ENCODE measurements at places on chromosomes 6 and 20.
A peak's percentile ranks its signal among the peaks of the same experiment; 100 is the strongest.

GRCh38 chr6:158907931-158908330 is 88.8 kb upstream of the EZR start:
- no peak for DNase-seq

- DNase-seq = no peak
These were observed 23.7 kb upstream of the ADGRF4 start for GRCh38 chr6:47674673-47675072.

DNA sequence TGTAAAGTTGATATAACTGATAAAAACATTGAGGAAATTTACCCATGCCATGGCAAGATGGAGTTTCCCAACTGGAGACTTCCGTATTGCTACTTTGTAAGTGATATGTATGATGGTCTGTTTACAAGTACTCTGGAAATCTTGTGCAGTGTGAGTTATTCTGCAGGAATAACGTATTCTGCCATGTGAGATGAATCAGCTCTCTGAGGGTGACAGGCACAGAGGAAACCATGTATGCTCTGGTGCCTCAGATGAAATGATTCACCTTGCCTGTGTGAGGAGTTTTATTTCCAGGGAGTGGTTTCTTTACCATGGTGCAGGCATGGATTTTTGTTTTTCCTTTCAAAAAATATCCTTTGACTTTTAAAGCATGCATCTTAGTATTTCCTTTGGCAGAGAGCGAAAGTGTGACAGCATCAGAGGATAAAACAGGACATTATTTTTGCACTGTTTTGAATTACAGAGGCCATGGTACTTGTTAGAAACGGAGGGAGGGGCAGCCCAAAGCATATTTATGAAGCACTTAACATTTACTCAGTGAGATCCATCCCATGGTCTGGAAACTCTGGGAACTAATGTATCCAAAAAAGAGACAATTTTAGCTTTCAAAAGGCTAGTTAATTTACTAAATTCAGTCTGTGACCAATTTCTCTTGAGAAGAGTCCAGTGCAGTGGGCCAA is 36.0 kb upstream of the MTRF1L start:
- no peak for DNase-seq

- DNase-seq = no peak
These were observed 19.1 kb downstream of the SLC24A3 start for GRCh38 chr20:19231359-19232035.

- DNase-seq = no peak
These were observed 3.9 kb upstream of the PRDM13 start for GRCh38 chr6:99602520-99603420.

GRCh38 chr6:2563635-2564034 is 187.1 kb downstream of the MYLK4 start:
- DNase-seq = no peak

DNA sequence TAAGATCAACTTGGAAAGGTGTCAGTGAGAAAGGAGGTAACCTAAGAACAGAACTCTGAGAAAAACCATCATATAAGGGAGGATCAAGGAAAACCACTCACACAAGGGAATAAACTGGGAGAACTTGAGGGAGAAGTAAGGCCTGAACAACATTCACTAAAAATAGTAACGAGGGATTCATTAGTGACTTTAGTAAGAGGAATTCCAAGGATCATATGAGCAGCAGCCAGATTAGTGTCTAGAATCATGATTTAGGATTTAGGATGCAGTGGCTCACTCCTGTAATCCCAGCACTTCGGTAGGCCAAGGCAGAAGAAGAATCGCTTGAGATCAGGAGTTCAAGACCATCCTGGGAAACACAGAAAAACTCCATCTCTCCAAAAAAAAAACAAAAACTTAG is 376.5 kb upstream of the MARCKS start:
- no peak for DNase-seq

GRCh38 chr6:52335576-52335975 is 26.4 kb upstream of the PAQR8 start:
- DNase-seq = no peak

DNA sequence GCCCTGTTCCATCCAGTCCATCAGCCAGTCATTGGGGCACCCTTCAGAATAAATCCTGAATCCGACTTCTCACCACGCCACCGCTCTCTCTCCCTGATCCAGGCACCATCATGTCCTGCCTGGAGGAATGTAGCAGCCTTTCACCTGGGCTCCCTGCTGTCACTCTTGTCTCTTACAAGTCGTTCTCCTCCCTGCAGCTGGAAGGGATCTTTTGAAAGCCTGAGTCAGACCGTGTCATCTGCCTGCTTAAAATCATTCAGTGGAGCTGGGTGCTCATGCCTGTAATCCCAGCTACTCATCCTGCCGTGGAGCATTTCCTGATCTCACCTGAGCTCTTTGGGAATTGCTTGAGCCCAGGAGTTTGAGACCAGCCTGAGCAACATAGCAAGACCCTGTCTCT is 19.2 kb upstream of the KCNG1 start:
- no peak for DNase-seq

DNA sequence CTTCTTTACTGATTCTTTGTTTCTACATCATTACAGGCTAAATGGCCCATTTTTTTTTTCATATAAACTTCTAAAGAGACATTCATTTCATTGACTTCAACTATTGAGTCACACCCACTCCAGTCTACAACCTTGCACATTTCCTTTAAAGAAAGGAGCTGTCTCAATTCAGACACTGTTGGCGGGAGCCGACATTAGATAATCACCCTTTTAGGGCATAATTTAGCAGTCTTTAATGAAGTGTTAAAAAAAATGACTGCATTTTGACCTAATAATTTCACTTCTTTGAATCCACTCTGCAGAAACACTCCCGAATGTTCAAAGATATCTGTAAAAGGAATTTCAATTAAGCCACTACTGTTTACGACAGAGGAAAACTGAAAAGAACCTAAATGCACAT is 1.5 kb downstream of the EPM2A start:
- DNase-seq = no peak

- no peak for DNase-seq
These were observed 86.2 kb downstream of the PROKR2 start for GRCh38 chr20:5230544-5230943.

GRCh38 chr6:44676246-44676790 is 288.8 kb downstream of the CDC5L start:
- DNase-seq = no peak

DNA sequence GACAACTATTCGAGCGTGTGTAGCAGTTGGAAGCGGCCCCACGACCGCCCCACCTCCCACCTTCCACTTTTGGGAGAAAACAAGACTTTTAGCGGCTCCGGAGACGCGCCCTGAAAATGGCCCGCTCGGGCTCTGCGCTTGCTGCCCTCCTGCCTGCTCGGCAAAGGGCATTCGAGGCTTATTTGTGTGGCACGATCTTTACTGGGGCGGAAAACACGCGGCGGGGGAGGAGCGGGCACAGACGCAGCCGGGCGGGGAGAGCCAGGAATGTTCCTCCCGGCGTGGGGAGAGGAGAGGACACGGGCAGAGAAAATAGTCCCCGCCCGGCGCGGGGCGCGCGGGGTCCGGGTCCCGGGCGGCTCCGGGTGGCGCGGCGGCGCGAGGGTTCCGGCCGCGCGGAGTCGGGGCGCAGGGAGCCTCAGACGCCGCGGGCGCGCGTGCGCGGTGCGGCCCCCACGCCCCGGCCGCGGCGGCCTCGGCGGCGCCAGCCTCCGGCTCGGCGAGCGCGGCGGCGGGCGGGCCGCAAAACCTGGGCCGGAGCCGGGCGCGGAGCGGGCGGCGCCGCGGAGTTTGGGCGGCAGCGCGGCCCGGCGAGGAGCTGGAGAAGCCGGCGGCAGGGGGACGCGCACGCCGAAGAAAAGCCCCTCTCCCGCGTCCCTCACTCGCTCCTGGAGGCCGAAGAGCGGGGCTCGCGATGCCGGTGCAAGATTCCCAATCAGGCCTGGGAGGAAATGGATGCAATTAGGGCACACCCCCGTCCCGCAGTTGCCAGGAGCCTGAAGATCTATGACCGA is 90.0 kb upstream of the ARID1B start:
- peak; percentile 97 for DNase-seq

DNA sequence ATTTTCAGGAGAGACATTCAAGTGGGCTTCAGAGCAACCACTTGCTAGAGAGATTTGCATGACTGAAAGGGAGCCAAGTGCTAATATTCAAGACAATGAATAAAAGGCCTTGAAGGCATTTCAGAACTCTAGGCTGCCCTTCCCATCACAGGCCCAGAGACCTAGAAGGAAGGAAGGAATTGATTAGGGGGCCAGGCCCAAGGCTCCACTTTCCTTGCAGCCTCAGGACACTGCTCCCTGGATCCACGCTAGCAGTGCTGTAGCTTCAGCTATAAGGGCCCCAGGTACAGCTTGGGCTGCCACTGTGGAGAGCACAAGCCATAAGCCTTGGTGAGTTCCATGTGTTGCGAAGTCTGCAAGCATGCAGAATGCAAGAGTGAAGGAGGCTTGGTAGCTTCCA is 731.9 kb upstream of the FLRT3 start:
- DNase-seq = no peak

DNA sequence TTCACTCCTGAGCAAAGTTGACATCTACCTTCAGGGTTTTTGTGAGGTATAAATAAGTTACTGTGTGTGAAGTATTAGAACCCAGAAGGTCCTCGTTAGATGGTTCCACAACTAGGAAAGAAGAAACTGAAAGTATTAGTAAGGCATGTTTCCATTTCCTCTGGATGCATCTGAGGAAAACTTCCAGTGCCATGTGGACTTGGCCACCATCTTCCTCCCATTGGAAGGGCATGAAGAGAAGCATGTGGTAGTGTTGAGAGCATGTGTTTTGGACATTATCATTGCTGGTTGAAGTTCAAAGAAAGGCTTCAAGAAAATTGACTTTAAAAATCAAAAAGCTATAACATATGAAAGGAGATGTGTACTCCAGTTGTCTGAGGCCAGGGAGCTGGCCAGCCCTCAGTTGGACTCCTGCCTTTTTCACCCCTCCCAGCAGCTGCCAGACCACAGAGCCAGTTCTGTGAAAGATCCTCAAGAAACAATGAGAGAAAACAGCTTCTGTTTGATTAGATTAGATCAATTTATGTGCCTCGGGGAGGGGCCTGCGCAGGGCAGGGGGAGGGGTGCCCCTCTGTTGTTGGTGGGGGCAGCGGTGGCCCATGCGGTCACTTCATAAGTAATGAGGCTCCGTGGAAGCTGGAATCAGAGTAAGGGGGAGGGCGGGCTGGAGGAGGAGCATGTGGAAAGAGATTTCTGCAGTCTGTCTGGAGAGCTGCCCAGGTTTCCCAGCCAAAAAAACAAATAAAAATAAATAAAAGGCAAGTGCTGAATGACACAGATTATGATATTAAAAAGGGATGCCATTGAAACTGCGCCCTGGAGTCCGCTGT is 154.0 kb downstream of the JARID2 start:
- peak; percentile 72 for DNase-seq

GRCh38 chr6:108476376-108476775 is 84.3 kb upstream of the FOXO3 start:
- DNase-seq = no peak

- DNase-seq = peak; percentile 64
These were observed 27.2 kb downstream of the DIDO1 start for GRCh38 chr20:62898970-62899632.

- DNase-seq = peak; percentile 38
These were observed 748 bp upstream of the ATP9A start for GRCh38 chr20:51768759-51769517.

- no peak for DNase-seq
These were observed 292.5 kb upstream of the ZNF337 start for GRCh38 chr20:25989196-25989595.

GRCh38 chr20:59850018-59850641 is 83.3 kb downstream of the SYCP2 start:
- DNase-seq = peak; percentile 74

DNA sequence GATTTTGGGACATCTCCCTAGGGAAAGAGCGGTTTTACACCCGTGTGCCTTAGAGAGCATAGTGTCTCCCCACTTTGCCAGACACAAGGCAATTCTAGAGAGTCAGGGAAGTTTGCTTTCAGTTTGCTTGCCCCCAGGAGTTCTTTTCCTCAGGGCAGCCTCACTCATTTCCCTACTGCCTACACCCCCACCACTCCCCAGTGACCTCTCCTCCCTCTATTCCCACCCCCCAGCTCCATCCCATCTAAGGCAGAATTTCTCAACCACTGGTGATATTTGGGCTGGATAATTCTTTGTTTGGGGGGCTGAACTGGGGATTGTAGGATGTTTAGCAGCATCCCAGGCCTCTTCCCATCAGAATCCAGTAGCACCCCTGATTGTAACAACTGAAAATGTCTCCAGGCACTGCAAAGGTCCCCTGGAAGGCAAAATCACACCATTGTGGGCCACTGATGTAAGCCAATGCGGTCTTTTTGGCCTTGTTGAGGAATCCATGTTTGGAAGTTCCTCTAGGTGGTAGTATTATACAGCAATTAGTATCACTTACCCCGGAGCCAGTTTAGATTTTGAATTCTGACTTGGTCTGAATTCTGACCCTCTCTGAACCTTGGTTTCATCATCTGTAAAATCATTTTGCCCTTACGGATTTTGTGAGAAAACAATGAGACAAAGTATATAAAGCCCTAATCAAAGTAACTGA is 1.3 kb downstream of the EPPIN start:
- DNase-seq = peak; percentile 5

GRCh38 chr20:41004531-41005360 is 23.9 kb upstream of the TOP1 start:
- peak; percentile 77 for DNase-seq

GRCh38 chr20:49006446-49006980 is 39.6 kb upstream of the CSE1L start:
- DNase-seq = no peak

DNA sequence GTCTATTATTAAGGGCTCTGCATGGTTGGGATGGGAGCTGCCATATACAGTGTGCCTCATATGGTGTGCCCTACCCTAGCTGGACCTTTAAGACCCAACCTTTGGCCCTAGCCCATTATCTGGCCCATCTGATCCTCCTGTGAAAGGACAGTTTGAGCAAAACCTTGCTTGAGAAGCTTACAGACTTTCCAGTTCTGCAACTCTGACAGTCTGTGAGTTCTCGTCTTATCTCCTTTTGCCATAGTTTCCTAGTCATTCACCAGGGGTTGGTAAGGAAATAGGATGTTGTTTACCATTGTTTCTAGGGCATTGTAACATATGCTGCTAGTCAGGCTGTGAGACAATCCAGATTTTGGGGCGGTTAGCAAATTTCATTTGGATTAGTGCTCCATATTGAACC is 17.2 kb downstream of the CTNNBL1 start:
- DNase-seq = no peak

- no peak for DNase-seq
These were observed 83.9 kb downstream of the CD109 start for GRCh38 chr6:73779943-73780342.

DNA sequence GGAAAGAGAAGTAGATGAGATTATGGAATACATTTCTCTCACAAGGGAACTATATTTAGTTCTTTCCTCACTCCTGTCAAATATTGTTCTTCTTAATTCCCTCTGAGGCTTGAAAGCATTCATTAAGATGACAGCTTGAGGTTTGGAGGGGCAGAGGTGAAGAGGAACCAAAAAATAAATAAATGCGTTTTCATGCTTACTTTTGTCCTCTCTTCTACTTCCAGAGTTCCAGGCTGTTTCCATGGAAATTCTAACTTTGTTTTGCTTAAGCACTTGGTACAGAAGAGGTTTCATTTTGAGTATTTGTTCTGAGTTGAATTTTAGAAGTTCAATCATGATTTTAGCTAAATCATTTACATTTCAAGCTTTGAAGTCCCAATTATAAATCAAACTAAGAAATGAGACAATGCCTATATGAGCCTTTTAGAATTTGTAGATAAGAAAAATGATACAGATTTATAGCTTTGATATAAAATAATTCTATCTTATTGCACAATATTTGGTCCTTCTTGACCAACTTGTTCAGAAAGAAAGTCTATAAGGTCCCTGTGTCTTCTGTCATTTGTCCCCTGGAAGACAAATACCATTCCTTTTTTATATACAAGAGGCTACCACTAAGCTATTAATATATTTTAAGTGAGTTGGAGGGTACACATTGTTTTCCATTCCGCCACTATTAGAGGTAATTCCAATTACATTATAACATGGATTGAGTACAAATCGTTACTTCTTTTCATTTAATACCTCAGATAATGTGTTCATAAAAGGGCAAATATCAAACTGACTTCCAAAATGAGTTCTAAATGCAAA is 16.3 kb downstream of the RBM24 start:
- no peak for DNase-seq

Measured in NCI-H2171 treated with DMSO at 0.1 percent for 48 hours (cell line).